ENCODE measurements at places on chromosomes 6 and 20.

DNA sequence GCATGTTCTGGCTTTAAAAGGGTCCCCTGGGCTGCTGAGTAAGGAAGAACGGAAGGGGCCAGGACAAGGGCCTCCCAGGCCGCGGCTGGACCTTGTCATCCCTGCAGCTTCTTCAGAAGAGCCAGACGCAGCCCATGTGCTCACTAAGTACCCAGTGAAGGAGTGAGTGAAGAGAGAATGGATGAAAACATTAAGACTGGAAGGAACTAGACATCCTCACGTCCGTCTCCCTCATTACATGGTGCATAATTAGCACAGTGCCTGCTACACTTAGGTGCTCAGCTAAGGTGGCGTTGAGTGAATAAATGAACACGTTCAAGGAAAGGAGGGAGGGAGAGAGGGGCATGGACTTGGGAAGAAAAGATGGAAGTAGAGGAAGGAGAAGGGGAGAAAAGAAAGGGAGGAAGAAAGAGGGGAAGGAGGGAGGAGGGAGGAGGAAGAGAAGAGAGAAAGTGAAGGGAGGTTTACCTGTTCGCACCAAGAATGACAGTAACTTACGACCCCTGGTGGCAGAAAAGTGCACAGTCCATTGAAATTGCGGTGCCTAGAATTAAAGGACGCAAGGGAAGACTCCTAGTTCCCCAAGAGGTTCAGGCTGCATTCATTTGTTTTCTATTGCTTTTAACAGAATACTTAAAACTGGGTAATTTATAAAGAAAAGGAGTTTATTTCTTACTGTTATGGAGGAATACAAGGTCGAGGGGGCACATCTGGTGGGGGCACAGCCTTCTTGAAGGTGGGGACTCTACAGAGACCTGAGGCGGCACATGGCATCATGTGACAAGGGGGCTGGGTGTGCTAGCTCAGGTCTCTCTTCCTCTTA, 8.0 kb downstream of the TP53RK start:
- DNase-seq = no peak

DNA sequence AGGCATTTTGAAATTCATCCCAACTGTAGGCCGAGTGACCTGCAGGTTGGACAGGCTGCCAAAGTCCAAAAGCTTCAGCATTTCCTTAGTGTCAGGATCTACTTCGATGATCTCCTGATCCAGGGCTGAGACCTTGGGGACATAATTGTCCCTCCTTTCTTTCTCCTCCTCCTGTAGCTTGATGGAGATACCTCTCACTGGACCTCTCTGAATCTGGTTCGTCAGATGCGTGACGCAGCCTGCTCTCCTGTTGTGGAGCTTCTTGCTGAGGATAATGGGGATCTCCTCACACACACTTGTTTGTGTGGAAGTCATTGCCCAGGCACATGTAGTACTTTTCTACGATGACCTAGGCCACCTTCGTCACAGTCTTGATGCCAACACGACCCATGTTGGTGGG, 1.5 kb upstream of the MAS1L start:
- DNase-seq = no peak

DNA sequence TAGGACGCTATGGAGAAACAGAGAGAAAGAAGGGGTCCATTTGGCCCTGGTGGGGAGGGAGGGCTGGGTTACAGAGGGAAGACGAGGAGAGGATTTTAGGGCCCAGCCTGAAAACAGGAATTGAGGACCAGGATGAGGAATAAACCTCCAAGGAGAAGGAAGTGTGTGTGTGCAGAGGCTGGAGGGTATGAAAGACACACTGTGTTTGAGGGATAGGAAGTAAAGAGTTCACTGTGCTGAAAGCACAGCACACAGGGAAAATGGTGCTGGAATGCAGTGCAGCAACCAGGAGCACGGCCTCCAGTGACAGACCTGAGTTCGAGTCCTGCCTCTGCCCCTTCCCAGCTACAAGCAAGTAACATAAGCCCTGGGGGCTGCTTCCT, 7.8 kb downstream of the MBOAT1 start:
- DNase-seq = no peak

DNA sequence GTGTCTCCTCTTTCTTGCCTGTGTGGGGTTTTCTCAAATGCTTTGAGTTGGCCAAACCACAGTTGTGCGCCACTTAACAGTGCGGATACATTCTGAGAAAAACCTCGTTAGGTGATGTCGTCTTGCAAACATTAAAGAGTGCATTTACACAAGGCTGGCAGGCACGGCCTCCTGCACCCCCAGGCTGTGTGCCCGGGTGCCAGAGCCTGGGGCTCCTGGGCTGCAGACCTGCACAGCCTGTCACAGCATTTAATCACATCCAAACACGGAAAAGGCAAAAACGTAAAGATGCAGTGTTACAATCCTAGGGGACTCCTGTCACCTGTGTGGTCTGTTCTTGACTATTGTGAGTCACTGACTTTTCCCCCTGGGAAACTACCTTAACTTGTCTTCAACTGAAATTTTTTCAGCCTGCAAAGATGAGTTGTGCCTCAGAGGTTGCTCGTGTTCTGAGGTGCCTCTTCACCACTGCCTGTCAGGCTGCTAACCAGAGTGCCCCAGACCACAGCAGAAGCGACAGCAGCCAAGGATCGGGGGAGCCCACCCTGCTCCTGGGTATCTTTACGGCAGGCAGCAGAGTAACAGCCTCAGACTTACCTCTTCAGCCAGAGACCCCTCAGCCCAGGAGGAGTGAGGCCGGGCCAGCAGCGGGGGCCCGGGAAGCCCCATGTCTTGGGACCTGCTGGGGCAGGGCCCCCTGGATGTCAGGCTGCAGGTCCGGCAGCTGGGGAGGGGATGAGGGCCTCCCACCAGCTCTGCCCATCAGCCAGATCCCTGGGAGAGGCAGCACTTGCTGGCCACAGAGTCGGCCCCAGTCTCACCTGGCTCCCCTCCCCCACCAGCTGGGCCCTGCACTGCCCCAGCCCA, 683 bp upstream of the C20orf204 start:
- no peak for DNase-seq

GRCh38 chr6:43246301-43247113, 3.2 kb downstream of the TTBK1 start:
- DNase-seq = no peak

DNA sequence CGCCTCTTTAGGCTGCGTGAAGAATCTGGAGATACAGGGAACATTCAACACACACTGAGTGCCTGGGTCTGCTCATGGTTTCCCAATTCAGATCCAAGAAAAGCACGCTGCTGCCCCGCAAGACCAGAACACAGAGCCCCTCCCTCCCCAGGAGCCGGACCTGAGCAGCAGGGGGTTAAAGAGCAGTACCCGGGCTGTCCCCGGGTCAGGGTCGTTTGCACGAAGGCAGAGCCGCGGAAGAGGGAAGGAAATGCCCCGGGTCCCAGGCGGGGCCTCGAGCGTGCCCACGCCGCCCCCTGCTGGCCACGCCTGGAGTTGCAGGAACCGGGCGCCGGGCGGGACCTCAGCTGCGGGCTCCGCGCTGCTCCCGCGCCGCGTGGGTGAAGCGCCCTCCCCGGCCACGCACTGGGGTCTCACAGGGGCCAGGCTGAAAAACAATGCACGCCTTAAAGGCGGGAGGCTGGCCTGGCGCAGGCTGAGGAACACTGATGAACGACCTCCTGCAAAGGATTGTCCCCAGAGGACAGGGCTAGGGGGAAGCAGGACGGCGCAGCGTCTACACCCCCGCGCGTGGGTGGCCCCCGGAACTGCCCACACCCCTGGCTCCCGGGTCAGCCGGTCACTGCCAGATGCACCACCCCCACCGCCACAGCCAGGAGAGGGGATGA, 48.9 kb downstream of the ANKRD60 start:
- DNase-seq = peak; percentile 67

DNA sequence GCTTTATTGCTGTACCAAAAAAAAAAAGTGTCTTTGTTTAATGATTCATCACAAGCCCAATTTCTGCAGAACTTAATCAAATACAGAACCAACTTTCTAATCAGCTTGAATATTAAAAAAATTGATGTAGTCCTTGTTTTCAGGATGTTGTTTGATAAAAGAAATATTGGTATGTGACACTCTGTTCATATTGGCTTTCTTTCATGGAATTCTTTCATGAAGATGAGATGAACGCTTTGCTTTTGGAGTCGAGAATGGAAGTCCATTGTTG, 184.3 kb downstream of the ZNF217 start:
- DNase-seq = no peak

DNA sequence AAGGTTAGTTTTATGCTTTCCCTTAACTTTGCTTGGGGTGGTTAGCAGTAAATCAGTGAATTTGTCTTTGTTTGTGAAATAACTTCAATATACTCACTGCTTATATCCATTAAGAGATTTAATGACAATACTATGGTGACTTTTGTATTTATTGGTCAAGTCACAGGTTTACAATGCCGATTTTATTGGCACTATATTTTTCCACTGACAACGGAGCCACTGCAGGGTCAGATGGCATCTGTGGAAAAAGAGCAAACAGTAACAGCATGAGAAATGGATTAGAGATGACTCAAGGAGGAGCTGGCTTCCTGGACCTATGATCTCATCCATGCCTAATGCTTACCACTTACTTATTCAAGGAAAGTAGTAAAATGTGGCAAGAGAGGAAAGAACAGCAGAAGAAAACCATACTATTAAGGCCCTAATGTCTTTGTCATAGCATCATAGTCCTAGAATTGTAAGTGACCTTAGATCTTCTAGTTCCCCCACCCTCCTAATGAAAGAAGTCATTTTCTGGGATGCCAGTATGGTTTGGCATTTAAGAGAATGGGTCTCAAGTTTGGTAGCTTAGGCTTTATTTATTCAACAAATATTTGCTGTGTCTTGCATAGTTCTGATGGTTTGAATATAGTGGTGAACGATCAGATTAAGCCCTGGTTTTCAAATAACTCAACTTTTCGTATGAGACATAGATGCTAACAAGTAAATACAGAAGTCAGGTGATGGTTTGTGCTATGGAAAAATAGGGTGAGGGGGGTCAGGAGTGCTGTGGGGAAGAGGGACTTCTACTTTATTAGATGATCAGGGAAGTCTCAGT, 18.5 kb downstream of the RNF144B start:
- no peak for DNase-seq

DNA sequence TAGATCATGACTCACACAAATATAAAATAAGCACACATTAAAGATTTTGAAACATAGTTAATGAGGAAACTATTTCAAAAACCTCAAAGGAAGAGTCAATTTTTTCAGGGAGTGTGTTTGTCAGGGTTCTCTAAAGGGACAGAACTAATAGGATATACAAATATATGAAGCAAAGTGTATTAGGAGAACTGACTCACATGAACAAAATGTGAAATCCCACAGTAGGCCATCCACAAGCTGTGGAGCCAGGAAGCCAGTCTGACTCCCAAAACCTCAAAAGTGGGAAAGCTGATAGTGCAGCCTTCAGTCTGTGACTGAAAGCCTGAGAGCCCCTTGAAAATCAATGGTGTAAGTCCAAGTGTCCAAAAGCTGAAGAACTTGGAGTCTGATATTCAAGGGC, 898.0 kb upstream of the EYS start:
- no peak for DNase-seq

DNA sequence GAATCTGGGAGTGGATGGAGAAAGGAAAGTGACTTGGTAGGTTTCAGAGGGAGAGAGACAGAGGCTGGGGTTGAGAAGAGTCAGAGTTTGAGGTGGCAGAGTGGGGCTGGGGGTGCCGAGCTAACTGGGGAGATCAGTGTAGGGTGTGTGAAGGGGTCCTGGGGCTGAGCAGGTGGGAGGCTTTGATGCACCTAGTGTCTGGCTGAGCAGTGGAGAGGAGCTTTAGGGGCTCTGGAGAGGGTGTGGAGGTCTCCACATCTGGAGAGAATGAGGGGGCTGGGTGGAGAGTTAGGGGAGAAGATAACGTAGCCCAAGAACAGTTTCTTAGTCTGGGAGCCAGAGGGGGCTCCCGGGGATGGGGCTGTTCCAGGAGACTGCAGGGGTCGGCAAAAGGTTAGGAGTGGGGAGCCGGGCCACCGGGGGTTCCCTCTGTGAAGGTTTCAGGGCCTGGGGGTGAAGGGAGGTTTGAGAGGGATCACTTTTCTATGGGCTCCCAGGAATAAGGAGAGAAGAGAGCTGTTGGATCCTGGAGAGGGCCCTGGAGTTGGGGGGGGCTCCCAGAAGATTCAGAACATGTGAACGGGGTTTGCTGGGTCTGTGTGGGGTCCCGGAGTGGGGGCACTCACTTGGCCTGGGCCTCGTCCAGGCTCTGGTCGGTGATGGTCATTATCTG, 797 bp downstream of the PBX2 start:
- DNase-seq = no peak

- no peak for DNase-seq
These were observed 379.0 kb downstream of the EPHA7 start for GRCh38 chr6:93040375-93040774.

- DNase-seq = no peak
These were observed 32.5 kb upstream of the DACT2 start for GRCh38 chr6:168352096-168352495.

GRCh38 chr20:5141615-5142014, 14.8 kb downstream of the CDS2 start:
- DNase-seq = no peak

GRCh38 chr6:44002067-44002592, 125.1 kb downstream of the MRPL14 start:
- no peak for DNase-seq

DNA sequence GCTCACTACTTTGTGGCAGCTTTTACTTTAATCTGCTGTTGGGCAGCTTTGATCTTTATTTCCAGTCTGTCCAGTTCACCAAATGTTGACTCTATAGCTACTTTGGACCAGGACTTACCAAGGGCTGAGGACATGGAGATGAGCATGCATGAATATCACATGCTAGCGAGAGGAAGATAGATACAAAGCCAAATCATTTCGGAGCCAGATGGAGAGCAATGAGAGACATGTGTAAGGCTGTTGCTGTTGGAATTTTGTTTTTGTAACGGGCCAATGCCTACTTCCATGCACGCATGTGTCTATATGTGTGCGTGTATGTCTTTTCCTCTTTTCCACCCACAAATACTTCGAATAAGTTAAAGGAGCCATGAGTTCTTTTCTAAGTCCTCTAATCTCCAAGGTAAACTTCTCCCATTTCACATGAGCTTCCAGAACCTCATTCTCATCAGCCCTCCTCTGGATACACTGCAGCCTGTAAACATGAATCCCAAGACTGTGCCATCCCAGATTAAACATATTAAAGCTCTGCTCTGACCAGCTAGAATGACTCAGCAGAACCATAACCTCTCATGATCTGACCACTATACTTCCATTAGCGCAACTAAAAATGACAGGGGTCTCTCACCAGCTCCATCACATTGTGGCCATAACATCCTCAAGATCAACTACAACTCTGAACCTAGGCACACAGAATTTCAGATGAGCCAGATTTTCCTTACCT, 160.7 kb downstream of the LRFN2 start:
- DNase-seq = no peak

- no peak for DNase-seq
These were observed 108.6 kb downstream of the EYA2 start for GRCh38 chr20:47003223-47003622.

- no peak for DNase-seq
These were observed 116.5 kb upstream of the ESR1 start for GRCh38 chr6:151690768-151691562.
